ENCODE measurements at places on chromosomes 5 and 9.

DNA sequence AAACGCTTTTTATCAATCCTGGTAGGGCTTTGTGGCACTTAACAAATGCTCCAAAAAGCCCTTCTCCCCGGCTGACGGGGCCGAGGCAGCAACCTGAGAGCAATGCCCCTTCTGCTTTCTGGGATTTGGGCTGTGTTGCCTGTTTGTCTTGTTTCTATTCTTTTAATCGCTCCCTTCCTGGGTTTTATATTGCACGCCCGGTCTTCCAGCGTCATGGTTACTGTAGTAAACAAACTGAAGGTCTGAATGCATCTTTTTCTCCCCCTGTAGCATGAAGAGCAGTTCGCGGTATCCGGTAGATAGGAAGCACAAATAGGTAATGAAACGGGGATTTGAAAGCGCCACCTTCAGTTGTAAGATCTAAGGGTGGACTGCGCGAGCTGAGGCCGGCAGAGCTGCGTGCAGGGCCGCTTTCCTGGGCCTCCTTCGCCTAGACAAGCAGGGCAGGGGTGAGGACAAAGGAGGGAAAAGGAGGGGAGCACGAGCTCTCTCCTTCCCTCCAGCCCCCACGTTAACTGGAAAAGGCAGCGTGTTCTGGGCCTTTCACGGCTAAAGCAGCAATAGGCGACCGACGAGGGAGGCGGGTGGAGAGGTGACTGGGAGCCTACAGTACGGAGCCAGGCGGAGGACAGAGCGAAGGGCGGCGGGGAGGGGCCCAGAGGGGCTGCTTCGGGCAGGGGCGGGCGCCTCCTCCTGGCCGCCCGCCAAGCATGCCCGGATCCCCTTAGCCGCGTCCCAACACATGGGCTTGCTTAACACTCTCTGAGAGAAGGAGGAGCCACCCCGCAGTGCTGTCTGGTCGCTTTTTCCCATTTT lies 49.3 kb upstream of the ZNF366 start:
- DNase-seq = peak; percentile 51

DNA sequence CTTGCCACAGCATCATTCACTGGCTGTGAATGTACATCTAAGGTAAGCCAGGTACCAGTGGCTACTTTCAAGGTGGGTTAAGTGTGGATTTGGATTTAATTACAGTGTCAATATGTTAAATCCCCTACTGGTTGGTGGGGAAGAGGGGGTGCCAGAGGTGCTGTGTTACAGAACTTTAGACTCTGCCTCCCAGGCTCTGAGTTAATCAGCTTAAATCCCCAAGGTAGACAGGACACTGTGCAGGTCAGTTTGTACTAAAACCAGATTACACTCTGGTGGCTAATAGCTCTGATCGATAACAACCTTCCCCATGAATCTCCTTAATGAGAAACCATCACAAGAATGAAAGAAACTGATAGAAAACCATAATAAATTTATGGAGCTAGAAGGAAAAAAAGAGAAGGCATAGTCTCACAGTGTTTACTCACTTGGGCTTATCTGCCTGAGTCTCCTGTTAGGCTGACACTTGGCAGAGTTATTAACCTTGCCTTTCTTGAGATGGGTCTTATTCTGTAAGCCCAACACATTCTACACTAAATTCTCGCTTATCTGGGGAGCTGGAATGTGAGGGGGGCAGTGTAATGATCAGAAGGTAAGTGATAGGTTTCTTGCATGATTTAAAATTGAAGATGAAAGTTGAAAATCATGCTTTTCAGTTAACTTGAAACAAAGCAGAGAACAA lies 106.8 kb downstream of the LMNB1 start:
- DNase-seq = peak; percentile 19

DNA sequence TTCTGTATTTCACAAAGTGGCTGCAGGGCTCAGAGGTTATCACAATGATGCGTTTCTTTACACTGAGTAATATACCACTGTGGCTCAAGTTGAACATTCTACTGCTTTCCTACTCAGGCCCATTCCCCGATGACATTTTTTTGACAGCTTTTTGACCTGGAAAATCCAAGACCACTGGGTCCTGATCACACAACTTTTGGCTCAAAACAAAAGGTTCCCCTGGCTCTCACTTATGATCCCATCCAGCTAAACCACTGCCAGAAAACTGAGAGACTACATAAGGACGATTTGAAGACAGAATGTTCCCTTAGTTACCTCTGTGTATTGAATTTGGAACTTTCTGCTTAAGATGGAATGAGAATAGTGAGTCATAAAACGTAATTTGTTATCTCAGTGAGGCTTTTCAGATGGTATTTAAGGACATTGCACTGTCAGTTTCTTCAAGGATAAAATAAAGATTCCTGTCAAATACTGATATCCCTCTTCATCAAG lies 78.0 kb upstream of the FBXL7 start:
- peak; percentile 35 for DNase-seq

GRCh38 chr5:74272831-74273451 lies 367.6 kb downstream of the ENC1 start:
- no peak for DNase-seq

DNA sequence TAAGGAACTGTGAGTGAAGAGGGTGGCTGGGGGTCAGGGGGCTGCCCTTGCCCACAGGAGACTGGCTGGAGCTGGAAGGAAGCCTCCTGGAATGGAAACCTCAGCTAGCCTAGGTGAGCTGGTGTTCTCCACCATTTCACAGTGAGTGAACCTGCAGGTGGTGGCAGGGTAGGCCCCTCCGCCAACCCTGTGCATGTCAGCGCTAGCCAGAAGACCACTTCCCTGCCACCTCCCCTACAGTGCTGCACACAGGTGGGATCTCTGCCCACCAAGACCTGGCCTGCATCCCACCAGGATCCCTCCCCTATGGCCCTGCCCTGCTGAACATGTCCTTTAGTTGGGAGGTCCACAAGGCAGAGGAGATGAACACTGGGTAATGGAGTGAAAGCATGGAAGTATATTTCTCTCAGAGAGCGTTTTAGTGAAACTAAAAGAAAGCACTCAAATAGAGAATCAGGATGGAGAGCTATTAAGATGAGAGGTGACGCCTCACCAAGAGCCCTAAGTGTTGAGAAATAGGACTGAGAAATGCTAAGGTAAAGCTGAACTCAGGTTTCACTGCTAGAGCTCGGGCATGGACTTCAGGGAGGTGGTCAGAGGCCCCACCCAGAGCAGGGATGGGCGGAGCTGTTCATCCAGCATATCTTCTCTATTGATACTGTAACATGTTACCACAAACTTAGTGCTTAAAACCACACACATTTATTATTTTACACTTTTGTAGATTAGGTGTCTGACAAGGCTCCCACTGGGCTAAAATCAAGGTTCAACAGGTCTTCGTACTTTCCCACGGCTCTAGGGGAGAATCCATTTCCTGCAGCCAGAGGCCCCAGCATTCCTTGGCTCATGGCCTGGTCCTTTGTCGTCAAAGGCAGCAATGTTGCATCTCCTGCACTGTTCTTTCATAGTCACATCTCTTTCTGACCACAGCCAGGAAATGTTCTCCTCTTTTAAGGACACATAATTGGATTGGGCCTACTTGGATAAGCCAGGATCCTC lies 83.2 kb downstream of the DIRAS2 start:
- peak; percentile 25 for DNase-seq

- DNase-seq = no peak
These were observed 36.6 kb downstream of the DMRT3 start for GRCh38 chr9:1013021-1013420.
